COR-L47 (cell line): ENCODE measurements at places on chromosomes 3 and 15.
A peak's percentile ranks its signal among the peaks of the same experiment; 100 is the strongest.

DNA sequence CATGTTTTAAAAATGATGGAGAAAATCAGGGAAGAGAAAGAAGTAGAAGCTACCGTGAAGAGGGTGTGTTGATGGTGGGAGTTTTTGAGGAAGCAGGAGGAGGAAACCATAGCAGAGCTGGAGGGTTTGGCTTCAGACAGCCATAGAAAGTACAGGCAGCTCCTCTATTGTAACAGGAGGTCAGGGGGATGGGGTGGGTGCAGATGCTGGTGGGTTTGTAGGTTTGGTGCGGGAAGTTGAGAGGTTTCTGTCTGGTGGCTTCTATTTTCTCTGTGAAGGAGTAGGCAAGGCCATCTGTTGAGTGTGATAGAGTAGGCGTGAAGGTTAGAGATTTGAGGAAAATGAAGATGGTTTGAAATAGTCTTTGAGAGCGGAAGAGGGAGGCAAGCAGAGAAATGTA lies 97.7 kb upstream of the TBC1D5 start:
- no peak for DNase-seq

GRCh38 chr15:90239371-90239770 lies 5.4 kb downstream of the GDPGP1 start:
- DNase-seq: no peak

DNA sequence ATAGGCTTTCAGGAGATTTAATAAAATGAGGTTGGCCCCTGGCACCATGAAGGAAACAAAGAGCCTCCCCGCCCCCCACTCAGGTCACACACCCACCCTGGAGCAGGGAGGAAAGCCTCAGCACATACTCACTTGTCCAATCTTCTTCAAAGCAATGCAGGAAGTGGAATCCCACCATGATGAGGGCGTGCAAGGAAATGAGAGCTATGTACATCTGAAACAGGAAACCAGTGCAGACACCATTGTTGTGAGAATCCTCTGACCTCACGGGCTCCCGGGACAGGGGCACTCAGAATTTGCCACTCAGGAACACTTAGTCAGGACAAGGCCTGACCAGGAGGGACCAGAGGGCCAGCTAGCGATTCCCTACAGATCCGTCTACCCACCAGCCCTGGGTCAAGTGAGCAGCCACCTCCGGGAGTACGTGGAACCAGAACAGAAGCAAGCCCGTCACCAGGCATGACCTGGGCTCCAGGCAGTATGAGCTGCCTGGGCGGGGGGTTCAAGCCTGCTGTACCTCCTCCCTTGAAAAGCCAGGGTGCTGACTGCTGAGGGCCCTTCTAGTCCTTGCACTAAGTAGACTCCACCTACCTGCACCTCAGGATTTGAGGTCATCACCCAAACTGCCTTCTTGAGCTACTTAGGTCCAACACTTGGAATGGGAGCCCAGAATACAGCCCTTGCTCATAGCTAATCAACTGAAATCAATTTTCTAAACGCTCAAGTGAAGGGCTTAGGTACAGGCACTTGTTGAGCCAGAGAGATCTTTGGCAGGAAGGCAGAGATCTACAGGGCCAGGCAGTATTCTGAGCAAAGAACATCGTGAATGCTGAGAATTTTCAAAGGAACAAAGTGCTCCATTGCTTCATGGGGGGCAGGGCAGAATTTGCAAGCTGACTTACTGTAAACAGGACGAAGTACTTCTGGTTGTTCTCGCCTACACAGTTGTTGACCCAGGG lies 42.7 kb downstream of the ZDHHC3 start:
- DNase-seq: no peak

GRCh38 chr15:26103002-26103404 lies 239.9 kb upstream of the ATP10A start:
- DNase-seq: no peak

- no peak for DNase-seq
These were observed 277.9 kb downstream of the FHIT start for GRCh38 chr3:60973321-60973720.

GRCh38 chr3:48387634-48388033 lies 15.6 kb downstream of the FBXW12 start:
- no peak for DNase-seq

GRCh38 chr15:98292442-98293240 lies 332.1 kb downstream of the ARRDC4 start:
- DNase-seq: peak; percentile 43

GRCh38 chr3:127551178-127551577 lies 39.4 kb downstream of the TPRA1 start:
- peak; percentile 90 for DNase-seq

DNA sequence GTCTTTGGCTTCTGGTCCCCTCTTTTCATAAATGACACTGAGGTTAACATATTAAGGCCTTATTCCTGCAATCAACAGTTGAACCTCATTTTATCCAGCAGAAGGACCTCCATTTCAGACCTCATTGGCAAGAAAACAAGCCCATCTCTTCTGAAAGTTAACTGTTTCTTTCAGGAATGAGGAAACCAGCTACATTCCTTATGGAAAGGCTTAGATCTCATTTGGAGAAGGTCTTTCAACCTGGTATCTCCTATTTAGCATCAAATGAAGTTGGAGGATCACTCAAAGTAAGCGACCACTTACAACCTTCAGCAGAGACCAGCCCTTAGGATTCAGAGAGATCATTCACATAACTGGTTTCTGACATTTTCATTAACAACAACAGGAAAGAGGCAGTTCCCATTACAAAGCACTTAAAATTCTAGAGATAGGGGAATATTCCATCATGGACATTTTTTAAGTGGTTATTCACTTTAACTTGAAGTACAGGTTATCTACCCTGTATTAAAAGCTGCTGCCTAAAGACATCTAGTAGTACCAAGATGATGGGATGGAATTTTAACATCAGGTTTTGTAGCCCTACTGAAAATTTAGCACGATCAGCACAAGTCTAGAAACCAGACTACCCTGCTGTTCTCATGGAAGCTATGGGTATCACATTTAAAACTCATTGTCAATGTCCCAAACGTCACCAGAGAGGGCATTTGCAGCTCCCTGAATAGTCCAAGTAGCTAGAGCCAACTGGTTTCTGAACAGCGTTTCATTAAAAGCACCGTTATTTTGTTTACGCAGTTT lies 30.4 kb downstream of the TFRC start:
- DNase-seq: no peak

DNA sequence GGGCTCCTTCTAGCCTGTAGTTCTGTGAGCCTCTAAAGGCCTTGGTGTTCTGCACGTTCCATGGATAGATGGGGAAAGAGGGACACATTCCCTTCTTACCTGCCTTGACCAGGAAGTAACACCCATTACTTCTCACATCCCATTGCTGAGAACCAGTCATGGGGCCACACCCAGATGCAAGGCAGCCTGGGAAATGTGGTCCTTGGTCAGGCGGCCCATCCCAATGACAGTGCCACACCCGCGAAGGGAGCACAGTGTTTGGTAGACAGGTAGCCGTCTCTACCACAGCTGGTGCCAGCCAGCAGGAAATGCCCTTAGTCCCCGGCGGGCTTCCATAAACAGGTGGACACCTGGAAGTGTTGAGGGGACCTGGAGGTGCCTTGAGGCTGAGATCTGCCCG lies 23.2 kb upstream of the LCTL start:
- no peak for DNase-seq

DNA sequence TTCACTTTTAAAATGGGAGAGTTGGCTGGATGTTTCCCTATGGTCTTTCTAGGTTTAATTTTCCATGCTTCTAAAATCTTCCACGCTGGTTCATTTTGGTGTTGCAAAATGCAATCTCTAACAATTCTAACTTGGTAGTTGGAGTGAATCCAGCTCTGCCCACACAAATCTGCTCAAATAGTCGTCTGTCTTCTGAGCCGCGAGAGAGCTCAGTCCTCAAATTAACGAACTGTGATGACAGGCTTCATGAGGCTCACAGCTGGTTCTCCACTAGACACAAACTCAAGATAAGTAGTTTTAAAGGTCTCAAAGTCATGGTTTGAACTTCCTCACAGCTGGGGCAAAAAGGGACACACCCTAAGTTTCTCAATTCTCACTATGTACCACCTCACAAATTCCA lies 178.6 kb upstream of the LYSMD4 start:
- no peak for DNase-seq

- DNase-seq: no peak
These were observed 414.6 kb upstream of the ARPP21 start for GRCh38 chr3:35224565-35225295.

- DNase-seq: no peak
These were observed 20.8 kb downstream of the PLXNA1 start for GRCh38 chr3:127003601-127004280.

GRCh38 chr15:38308797-38309196 lies 56.2 kb downstream of the SPRED1 start:
- DNase-seq: no peak

DNA sequence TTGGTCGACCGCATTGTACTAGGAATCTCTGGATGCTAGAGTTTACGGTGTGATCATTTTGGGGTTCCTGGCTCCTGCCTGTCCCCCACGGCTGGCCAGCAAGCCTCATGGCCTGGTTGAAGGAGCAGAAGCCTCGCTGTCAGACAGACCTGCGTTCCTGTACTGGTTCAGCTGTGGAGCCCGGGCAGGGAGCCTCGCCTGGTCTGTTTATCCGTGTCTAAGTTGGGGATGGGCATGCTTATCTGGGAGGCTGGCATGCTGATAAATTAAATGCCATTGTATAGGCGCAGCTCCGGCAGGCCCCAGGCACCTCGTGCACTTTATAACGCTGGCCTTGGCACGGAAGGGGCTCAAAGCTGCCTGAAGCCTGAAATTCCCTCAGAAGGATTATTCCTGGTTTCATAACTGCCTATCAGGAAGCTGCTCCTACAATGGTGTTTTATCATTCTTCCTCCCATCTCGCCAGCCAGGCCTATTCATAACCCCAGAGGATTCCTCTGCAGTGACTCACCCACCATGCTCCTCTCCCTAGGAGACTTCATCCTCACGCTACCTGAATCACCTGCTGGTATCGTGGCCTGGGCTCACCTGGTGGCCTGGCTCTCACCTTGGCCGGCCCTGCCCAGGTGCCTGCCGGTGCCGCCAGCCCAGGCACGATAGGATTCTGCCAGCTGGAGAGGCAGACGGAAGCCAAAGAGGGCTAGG lies 110.9 kb downstream of the ASB7 start:
- no peak for DNase-seq

DNA sequence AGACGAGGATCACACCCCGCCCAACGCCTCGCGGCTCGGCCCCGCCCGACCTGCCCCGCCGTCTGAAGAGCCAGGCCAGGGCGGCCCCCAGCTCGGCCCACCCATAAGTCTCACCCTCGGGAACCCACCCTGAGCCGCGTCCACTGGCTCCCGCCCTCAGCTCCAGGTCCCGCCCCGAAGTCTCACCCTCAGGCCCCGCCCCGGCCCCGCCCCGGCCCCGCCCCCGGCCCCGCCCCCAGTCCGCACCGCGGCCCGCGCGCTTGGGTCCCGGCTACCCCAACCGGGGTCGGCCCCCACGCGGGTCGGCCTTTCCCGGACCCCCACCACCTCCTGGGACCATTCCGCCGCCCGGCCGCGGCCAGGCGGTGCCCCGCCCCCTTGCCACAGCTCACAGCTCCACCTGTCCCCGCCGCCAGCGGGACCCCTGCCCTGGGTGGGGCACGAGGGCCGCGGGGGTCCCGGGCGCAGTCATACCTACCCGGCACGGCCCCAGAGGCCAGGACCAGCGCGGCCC lies 489 bp downstream of the CSPG5 start:
- DNase-seq: no peak

GRCh38 chr3:143206955-143207337 lies 87.4 kb downstream of the CHST2 start:
- no peak for DNase-seq

DNA sequence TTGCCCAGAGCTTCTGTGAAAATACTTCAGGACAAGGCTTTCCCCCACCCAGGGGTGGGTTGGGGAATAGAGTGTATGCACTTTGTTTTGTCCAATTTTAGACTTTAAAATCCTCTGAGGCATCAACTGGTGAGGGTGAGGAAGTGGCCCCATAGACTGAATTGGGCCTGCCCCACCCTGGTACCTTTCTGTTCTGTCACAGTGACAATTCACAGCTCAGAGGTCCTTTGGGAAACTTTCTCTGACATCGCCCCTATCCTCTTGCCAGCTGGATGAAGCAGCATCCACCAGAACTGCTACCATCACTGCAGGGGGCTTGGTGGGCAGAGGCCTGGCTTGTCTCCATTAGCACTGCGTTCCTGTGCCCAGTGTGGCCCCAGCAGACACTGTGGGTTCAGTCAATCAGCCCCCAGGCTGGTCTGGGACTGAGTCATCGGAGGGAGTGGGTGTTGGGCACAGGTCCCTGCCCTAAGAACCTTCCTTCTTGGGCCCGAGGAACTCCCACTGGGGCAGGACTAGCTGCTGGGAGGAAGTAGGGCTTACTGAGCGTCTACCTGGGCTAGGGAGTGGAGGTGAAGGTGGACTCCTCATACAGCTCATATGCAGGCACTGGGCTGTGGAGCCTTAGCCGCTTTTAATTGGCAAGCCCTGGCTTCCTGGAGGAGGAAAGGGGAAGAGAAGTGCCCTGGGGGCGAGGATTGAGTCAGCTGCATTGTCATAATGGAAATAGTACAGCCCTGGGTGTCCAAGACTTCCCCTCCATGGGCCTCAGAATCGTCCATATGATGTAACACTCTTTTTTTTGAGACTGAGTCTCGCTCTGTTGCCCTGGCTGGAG lies 1.5 kb upstream of the PPM1M start:
- no peak for DNase-seq

DNA sequence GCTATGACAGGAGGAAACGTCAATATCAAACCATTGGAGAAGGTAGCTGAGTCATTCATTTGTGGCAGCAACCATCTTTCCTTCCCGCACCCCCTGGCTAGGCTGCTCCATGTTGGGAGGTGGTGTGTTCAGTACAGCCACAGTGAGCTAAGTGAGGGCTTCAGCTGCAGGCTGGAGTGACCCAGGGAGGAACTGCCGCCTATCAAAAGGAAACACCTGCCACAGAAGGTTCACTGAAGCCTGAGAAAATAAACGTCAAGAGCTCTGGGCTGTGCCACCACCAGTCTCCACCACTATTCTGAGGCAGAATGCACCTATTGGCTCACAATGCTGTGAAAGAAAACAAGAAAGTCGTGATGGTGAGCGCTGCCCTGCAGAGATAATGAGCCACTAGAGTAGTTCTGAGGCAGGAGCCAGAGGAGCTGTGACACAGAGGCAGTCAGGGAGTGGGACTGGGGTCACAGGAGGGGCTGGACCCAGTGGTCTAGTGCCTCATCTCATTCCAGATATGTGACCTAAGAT lies 34.8 kb upstream of the CD47 start:
- DNase-seq: peak; percentile 97

DNA sequence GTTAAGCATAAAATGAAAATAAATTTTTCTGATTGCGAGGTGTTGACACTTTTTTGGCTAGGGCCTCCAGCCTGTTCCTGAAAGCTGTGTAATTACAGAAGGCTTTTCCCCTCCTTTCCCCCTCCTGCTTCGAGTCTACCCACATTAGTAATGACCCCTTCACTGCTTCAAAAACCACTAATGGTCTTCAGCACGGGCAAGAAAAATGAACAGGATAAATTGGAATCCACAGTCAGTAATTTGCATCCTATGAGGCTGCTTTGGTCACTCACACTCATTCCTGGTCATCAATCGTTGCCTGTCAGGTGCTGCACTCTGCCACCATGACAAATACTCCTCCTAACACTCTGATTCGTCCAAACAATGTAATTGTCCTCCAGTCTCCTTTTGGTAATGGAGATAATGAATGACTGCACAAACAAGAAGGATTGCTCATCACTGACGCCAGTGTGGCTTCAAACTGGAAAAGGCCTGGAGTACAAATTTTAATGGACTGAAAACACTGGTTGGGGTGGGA lies 148.6 kb downstream of the MEIS2 start:
- DNase-seq: peak; percentile 21
